ENCODE measurements at places on chromosomes 4 and X.

DNA sequence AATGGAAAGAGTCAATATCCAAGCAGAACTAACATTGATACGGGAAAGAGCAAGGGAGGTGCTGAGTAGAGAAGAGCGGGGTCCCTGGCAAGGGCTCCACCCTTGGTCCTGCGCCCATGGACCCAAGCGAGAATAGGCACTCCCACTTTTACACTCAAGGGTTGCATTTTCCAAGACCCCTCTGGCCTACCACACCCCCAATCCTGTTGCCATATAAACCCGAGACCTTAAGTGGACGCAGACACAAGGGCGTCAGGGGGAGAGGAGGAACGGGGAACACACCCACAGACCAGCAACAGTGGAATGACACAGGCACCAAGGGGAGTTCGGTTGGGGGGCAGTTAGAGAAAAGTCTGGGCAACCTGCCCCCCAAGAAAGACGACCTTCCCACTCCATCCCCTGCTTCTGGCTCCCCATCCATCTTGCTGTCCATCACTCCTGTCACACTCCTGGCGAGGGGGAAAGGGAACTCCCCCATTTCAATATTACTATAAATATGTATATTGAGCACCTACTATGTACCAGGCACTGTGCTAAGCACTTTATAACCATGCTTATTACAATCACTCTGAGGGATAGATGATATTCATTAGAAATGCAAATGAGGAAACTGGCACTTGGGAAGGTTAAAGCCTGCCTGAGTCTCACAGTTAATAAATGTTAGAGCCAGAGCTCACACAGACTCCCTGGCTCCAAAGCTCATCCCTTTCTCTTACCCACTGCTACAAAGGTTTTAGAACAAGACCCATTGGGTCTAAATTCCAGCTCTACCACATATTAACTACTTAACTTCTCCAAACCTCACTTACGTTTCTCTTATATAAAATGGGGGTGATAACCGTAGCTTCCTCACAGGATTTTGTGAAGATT lies 51.7 kb downstream of the SCD5 start:
- no peak for DNase-seq

DNA sequence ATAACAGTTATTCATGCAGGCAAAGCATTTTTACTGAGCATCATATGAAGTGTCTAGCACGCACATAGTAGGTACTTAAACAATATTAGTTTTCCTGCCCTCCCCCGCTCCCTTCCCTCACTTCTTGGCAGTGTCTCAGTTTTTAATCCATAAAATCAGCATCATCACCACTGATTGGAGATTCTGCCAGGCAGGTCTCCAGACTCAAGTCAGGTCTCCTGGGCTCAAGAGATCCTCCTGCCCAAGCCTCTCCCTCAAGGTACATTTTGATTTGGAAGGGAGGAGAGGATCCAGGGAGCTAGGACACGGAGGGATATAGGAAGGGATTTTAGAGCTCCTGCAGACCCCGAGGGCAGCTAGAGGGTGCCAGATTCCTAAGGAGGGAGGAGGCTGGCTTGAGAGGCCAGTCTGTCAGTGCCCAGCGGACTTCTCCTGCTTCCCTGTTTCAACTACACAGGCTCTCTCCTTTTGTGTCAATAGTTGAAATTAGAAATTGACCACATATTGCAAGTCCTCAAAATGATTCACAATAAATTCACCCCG lies 4.4 kb upstream of the FAT1 start:
- no peak for DNase-seq

GRCh38 chr4:141006242-141006802 lies 126.9 kb downstream of the RNF150 start:
- no peak for DNase-seq

DNA sequence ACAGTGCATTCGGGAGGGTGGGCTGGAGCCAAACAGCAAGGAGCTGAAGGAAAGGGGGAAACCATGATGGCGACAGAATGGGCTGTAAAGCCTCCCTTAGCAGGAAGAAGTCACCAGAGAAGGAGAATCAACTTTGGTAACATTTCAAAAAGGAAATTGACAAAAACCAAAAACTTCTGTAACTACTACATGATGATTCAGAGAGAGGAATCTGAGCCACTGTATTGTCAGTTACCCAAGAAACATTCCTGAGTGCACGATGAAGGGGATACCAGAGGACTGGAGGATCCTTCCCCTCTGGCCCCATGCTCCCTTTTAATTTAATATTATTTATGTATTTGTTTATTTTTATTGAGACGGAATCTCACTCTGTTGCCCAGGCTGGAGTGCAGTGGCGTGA lies 26.3 kb downstream of the PDHA1 start:
- no peak for DNase-seq

DNA sequence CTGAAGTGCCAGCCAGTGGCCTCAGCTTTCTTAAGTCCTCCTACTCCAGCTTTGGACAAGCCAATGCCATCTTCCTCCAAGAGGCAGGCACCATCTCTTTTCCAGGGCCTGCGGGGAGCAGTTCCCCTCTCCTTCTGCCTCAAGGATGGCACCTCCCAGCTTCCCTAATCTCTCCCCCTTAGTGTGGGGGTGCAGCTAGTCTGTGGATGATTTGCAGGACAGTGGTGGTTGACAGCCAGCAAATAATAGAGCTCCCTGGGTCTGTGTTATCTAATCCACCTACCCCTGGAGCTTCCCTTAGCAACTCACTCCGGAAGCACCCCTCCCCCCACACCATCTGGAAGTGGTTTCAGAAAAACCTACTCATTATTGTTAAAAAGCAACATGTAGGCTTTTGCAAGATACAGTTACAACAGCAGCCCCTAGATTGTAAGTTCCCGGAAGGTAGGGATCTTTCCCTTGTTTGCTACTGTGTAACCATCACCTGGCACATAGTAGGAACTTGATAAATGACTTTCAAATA lies 247.1 kb downstream of the BCOR start:
- no peak for DNase-seq

GRCh38 chr4:188016754-188017153 lies 21.2 kb downstream of the ZFP42 start:
- no peak for DNase-seq

Measured in T-helper 17 cell (primary cell).